ENCODE measurements at places on chromosomes 5 and 9. TPM values are rescaled to one million over a fixed set of nuclear protein-coding genes. Genes with fewer than 3 reads are reported as not detected.

DNA sequence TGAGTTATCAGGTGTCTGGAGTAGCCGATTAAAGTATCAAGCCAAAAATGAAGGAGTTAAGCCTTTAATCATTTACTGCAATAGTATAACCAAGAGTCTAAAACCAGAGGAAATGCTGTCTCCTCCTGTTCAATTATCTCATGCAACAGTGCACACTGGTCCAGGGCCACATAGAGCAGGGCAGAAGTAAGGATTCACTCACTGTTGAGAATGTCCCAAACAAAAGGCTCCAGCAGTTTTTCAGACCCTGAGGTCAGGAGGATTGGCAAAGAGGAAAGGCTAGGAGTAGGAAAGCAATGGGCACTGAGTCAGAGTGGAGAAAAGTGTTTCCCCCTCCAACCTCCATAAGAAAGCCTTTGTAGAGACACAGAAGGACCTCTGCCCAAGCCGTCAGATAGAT lies 168.2 kb downstream of the RNF180 start:
- DNase-seq = no peak

- DNase-seq = peak; percentile 47
Observed at GRCh38 chr9:3962971-3963642, 336.8 kb downstream of the GLIS3 start.

Gene LSM11
- 2.2 TPM for total RNA-seq

Gene NUTM2G
- not detected for total RNA-seq

- DNase-seq = peak; percentile 92
Observed at GRCh38 chr5:81971712-81972491, at the start of gene ATG10. Gene ATG10 (plus strand): TSS chr5:81972023. CDS start chr5:81987571, 15,548 bp downstream.

Measured in left cardiac atrium (tissue), 4 donors.